ENCODE measurements at places on chromosomes 11 and 22.
A peak's percentile ranks its signal among the peaks of the same experiment; 100 is the strongest.

DNA sequence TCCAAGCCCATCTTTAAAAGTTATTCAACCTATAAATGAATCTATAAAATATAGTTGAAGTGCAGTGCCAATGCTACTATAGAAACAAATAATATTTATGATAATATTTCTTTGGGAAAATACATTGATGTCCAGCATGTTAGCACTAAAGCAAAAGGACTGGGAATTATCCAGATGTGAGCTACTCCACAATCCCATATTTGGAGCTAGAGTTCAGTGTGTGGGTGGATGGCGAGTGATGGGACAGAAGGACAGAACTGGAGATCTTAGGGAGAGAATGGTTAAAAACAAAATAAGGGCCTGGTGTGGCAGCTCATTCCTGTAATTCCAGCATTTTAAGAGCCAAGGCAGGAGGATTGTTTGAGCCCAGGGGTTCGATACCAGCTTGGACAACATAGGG is 216.8 kb downstream of the TMEM135 start:
- no peak for DNase-seq

GRCh38 chr11:81647374-81647773 is 1086.3 kb downstream of the FAM181B start:
- no peak for DNase-seq

DNA sequence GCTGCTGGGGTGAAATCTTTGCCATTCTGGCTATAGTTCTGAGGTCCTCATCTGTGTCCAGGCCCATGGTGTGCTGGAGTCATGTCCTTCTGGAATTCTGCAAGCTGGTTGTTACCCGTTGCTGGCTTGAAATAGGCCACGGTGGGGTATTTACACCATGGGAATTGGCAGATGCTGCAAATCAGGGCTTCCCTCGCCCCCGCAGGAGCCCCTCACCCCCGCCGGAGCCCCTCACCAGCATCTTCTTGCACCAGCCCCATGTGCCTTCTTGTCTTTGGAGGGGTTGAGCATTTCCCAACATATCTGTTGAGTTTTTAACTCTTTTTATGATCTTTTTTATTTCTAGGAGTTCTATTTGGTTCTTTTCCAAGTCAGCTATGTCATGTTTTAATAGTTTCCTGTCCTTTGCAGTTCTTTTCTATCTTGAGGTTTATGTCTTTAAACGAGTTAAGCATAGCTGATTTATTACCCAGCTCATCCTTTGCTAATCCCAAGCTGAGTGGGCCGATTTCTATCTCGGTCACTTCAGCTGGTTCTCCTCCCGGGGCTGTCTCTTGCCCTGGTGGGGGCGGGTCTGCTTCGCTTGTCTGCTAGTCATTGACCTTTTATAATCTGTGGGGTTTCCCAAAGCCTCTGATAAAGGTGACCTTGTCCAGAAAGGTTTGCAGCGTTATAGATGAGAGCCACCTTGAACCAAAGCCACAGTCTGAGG is 17.6 kb downstream of the ANO1 start:
- no peak for DNase-seq

DNA sequence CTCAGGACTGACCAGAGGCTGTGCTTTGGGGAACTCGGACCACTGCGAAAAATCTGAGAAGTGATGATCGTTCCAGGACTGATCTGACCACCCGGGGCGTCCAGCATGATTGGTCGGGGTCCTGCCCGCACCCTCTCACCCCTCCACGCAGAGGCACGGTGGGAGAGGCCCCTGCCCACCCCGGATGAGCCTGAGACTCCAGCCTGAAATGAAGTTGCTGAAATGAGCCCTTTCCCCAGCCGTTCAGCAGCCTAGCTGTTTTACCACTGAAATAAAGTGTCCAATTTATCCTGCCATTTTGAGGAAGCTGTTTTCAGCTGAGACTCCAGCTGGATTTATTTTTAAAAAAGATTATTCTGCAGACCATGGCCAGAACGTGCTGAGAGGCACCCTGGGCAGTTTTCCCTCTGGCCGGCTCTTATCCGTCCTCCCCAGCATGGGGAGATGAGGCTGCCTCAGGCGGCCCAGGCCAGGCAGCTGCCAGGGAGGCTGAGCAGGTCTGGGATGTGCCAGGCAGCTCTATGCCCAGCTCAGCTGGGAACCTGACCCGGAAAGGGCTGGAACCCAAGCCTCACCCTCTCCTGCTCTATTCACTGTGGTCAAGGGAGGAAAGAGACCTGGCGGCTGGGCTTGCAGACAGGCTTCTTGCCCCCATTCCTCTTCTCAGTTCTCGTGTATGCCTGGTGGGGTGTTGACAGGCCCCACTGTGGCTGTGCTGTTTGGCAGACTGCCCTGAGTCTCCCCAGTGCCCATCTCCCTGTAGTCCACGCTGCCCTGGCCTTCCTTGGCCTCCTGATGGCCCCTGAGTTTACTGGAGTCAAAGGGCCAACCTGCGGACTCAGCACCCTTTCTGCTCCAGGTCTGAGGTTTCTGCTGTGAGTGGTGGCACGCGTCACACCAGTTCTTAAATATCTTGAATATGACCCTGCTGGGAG is 161.0 kb upstream of the B3GAT1 start:
- DNase-seq = no peak

GRCh38 chr22:40399621-40400020 is 29.2 kb downstream of the SGSM3 start:
- DNase-seq = no peak

GRCh38 chr11:27234043-27234668 is 128.9 kb downstream of the CCDC34 start:
- DNase-seq = no peak

- DNase-seq = no peak
Observed at GRCh38 chr11:134764966-134765365, 352.9 kb upstream of the B3GAT1 start.

- DNase-seq = no peak
Observed at GRCh38 chr11:11607772-11608171, 14.0 kb downstream of the GALNT18 start.

GRCh38 chr11:58075781-58076180 is 45.0 kb downstream of the OR6Q1 start:
- DNase-seq = no peak

DNA sequence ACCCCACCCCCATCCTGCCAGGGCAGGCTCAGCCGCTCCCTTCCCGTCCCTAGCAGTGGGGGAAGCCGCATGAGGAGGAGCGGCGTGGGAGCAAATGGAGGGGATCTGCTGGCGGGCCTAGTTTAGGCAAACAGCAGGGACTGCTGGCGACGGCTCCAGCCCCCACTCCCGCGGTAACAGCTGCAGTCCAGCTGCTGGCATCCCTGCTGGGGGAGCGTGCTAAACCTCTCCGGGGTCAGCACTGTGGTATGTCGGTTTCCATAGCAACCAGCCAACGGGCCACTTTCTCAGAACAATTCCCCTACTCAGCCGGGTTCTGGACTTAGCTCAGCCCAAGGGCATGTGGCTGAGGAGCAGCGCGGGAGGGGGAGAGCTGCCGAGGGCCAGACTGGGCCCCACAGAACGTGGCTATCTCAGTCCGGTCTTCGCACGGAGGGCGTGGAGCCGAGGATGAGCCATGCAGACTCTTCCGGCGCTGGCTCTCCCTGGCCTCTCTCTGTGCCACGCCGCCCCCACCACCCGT is 98.8 kb downstream of the PKNOX2 start:
- no peak for DNase-seq

- no peak for DNase-seq
Observed at GRCh38 chr22:47203554-47203991, 441.1 kb downstream of the TBC1D22A start.

- DNase-seq = no peak
Observed at GRCh38 chr11:20203831-20204230, 43.6 kb upstream of the DBX1 start.

DNA sequence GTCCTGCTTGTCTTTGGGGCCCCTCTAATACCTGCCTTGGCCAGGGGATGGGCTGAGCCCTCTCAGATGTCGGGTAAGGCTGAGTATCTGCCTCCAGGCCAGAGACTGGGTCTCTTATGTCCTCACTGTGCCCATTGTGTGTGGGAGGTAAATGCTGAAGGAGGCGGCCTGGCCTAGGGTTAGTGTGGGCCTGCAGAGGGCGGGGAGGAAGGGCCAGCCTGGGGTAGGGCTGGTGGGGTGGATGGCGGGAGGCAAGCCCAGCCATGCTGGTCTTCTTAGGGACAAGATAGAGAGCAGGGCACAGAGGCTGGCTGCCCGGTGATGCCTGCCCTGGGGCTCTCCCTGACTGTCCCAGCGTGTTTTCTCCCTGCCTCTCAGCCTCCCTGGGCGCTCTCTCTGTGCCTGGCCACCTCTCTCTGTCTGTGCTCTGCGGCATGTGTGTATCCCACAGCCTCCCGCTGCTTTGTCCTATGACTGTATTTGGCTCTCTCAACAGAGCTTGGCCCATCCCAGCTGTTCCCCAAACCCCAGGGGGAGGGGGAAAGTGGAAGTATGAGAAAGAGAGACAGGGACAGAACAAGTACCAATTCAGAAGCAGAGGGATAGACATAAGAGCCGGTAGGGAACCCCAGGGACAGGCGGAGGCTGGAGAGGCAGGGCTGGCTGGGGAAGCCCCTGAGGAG is 57.0 kb downstream of the PDE2A start:
- DNase-seq = no peak

GRCh38 chr22:37221424-37222333 is 9.4 kb upstream of the SSTR3 start:
- no peak for DNase-seq

DNA sequence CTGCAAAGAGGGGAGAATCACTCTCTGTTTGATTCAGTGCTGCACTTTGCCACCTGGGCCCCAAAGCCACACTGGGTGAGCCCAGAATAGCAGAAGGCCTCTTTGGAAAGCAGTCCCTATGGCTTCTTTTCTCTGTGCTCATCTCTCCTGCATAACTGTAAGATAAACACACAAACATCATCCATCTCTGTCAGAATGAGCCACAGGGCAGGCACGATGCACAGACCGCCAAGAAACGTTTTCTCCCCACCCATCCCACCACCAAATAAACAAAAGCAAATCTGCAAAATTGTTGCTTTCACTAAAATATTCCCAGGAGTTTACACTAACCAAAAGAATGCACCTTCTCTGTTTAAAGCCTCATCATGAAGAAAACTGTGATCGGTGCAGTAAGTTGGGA is 196.4 kb upstream of the POU2AF2 start:
- DNase-seq = no peak

DNA sequence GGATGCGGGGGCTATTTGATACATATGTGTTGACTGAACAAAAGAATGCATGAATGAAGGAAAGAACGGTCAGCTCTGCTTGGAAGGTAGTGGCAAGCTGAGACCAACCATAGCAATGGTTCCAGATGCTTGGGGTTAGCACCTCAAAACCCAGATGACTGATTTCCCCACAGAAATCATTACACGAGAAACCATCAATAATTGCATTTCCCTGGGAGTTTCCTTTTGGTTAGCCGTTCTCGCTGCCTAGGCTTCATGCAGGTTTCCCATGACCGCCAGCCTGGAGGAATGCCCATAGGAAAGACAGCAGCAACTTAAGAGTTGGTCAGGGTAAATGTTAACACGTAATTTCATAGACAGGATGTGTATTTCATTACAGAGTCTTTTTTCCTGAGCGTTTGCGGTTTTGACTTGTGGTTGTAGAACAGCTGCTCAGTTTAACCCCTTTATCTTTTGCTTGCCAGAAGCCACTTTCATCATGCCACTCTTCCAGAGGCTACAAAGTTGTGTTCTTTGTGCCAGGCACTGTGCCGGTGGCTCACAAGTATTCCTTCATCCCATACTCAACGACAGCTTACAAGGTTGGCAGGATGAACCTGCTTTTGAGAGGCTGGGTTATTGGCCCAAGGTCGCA is 2.8 kb downstream of the IL17RA start:
- DNase-seq = peak; percentile 31

GRCh38 chr22:26589845-26590736 is at the start of gene TPST2:
TPST2 (minus strand) TSS chr22:26590132; CDS start chr22:26541630, 48,502 bp downstream.
- DNase-seq = peak; percentile 90

- DNase-seq = no peak
Observed at GRCh38 chr11:71301858-71302533, 49.6 kb upstream of the SHANK2 start.

DNA sequence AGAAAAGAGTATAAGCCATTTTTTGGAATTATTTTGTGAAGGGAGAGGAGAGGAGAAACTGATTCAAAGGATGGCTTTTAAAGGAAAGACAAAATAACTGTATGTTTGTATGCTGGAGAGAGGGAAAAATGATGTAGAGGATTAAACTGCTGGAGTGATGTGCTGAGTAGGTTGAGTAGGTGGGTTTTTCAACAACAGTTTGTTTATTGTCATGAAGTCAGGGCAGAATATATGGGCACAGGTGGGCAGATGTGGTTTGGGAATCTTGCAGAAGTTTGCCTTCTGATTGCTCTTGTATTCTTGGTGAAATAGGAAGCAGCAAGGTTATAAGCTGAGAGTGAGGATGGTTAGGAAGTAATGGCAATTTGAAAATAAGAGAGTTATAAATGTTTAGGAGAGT is 12.1 kb downstream of the SYT9 start:
- DNase-seq = no peak

- no peak for DNase-seq
Observed at GRCh38 chr11:45777127-45777969, 27.6 kb upstream of the SLC35C1 start.

- no peak for DNase-seq
Observed at GRCh38 chr11:27977031-27977430, 130.9 kb downstream of the KIF18A start.

DNA sequence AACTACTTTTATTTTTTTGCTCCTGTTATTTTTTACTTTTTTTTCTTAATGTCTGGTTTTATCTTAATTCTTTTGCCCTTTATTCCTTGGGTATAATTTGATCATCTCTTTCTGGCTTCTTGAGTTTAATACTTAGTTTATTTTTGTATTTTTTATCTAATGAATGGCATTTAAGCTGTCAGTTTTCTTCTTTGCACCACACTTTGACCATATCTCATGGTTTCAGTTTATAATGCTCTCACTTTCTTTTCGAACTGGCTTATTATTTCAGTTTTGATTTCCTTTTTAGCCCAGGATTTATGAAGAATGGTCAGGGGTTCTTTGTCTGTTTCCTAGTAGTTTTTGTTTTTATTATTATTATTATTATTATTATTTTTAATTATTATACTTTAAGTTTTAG is 48.3 kb downstream of the QSER1 start:
- peak; percentile 45 for DNase-seq

DNA sequence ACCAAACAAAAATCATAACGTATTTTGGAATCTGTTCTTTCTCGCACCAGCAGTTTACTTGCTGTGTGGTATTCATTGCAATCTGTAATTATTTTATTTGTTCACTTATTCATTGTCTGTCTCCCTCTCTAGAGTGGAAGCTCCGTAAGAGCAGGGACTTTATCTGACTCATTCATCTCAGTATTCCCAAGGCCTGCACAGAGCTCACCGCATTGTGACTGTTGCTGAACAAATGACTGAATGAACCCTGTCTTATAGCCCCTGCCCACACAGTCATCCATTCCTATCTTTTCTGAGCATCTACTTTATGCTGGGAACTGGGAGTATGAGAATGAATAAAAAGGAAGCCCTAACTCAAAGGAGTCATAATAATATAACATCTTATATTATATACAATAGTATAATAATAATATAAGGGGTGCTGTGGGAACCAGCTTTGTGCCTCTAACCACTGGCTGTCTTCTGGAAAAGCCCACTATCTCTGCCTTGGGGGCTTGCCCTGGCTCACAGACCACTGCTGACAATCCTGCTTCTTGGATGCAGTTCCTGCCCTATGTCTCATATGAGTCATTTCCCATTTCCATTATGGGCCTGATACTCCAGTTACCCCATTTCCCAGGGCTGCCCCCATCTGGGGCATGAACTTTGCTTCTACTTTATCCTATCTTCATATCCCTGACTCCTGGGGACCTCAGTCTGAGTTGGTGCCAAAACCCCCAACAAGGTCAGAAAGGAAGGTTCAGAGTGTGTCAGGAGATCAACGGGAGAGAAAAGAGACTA is 11.0 kb downstream of the XRRA1 start:
- no peak for DNase-seq
